Pulmonary artery endothelial cell (primary cell): ENCODE measurements at places on chromosomes 2 and 18. TPM values are rescaled to one million over a fixed set of nuclear protein-coding genes. Genes with fewer than 3 reads are reported as not detected.

The SPC25 gene
- 4.4 and 9.0 TPM in 2 replicates for total RNA-seq

The EVX2 gene
- total RNA-seq, result not detected in 2 replicates

The SDC1 gene
- 2.3 and 18.3 TPM in 2 replicates for total RNA-seq

The IL36G gene
- not detected in 2 replicates for total RNA-seq

The DSG1 gene
- total RNA-seq, result not detected in 2 replicates

The RAX gene
- total RNA-seq, result not detected in 2 replicates

The KLHL29 gene
- 4.2 and 5.6 TPM in 2 replicates for total RNA-seq

The KIF1A gene
- 0.07 TPM in 1 of 2 replicates, not detected in the other for total RNA-seq

The PLB1 gene
- total RNA-seq, result 0.46 and 0.81 TPM in 2 replicates

The TUBA4B gene
- not detected in 2 replicates for total RNA-seq

The DPYSL5 gene
- not detected in 2 replicates for total RNA-seq

The COLEC11 gene
- 0.13 and 0.35 TPM in 2 replicates for total RNA-seq

The FARP2 gene
- total RNA-seq, result 37.2 and 41.6 TPM in 2 replicates

The CRACDL gene
- total RNA-seq, result 9.7 and 9.9 TPM in 2 replicates

GRCh38 chr2:186308347-186308746, 177.7 kb upstream of the ZC3H15 start:
- no peak for DNase-seq

DNA sequence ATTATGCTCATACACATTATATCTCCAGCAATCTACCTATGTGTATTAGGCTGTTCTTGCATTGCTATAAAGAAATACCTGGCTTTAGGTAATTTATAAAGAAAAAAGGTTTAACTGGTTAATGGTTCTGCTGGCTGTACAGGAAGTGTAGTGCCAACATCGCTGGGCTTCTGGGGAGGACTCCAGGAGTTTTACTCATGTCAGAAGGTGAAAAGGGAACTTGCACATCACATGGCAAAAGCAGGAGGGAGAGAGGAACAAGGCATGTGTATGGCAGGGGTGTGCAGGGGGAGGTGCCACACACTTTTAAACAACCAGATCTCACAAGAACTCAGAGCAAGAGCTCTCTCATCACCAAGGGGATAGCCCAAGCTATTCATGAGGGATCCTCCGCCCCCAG, 715.4 kb upstream of the ZEB2 start:
- DNase-seq, result no peak

- DNase-seq, result peak; percentile 7
Observed at GRCh38 chr2:196963043-196963442, 36.5 kb upstream of the PGAP1 start.

- DNase-seq, result peak; percentile 2
Observed at GRCh38 chr2:224175538-224175937, 136.5 kb upstream of the SERPINE2 start.

- DNase-seq, result no peak
Observed at GRCh38 chr2:189628817-189629530, 32.3 kb upstream of the ASNSD1 start.

GRCh38 chr2:67043781-67044478, 353.2 kb upstream of the ETAA1 start:
- no peak for DNase-seq

DNA sequence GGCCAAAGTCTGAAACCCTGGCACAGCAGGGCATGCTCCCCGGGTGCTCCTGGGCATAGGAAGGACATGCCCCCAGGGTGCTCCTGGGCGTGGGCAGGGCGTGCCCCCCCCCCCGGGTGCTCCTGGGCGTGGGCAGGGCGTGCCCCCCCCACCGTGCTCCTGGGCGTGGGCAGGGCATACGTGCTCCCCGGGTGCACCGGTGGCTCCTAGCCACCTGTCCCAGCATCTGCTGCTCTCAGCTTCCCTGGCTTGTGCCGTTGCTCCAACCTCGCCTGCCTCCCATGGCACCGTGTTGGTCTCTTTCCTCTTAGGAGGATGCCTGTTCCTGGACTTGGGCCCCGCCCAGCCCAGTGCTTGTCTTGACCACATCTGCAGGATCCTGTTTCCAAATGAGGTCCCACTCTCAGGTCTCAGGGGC, 95.6 kb upstream of the CTDP1 start:
- DNase-seq, result no peak

DNA sequence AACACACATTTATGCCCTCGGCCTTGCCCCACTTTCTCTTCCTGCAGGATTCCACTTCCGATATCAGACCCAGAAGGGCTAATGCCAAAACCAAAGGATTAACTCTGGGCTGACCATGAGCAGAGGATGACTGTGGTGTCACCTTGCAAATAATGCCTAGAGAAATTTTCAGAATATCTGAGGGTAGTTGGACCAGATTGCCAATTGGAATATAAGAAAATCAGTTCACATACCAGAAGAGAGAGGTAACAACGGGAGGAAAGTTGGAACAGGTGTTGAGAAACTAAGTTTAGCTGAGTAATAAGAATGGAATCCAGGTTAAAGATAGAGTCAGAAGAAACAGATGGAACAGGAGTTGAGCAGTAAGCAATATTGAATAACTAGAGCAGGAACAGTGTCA, 232.7 kb upstream of the UBE2E3 start:
- DNase-seq, result no peak

GRCh38 chr2:145339646-145340045, 819.7 kb upstream of the ZEB2 start:
- DNase-seq, result no peak

GRCh38 chr18:58727776-58728500, 56.7 kb downstream of the MALT1 start:
- DNase-seq, result no peak

GRCh38 chr2:8142461-8142860, 539.4 kb upstream of the ID2 start:
- no peak for DNase-seq

- no peak for DNase-seq
Observed at GRCh38 chr2:155412598-155412997, 714.1 kb downstream of the KCNJ3 start.

DNA sequence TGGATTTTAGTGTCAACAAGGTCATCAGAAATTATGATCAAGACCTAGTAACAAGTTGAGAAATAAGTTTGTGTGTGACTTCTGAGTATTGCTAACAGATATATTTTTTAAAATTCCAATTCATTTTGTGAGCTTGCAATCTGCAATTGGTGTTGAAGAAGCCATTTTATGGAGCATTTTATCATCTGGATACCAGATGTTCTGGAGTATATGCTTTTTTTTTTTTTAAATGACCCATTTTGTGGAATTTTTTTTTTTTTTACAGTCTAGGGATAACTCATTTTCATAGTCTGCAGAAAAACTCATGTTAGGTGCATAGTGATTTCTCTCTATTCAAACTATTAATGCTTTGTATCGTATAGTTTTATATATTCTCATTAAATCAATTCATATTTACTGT, 12.6 kb downstream of the QPCT start:
- DNase-seq, result no peak

DNA sequence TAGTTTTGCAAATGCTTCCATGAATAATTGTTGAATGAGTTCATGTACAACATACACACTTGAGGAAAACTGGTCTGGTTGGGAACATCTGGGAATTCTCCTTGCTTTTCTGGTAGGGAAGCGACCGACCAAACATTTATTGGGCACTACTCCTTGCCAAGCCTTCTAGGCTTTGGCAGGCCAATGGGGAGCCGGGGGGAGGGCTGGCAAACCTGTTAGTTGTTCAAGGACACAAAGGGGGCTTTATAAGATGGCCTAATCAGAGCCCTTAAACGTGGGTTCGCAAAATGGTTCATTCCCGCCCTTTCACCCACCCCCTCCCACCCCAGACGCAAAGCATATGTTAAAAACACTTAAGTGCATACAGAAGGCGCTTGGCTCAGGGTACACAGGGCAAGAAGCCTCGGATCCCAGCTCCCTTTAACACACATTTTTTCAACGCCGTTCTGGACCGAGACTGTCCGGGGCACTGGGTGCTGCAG, 844 bp upstream of the VSNL1 start:
- DNase-seq, result no peak

DNA sequence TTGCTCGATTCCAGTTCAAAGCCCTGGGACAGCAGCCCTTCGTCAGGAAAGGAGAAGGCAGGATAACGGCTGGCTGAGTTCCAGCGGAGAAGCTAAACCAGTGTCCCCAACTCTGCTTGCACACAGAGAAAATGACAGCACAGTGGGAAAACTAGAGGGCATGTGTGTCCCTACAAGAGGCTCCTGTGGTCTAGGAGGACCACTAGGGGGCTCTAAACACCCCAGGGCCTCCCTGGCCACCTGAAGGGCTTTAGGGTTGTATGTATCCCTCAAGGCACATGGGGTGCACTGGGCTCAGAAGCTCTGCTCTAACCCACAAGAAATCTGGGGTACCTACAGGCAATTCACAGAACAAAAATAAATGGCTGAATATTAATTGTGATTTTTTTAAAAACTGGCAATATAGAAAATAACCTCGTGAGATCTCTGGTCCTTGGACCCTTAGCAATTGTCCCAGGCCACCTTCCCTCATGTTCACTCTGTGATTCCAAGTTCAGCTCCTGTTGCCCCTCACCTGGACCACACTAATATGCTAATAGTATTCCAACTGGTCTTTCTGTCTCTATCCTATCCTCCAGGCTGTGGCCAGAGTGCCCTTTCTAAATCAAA, 17.5 kb downstream of the STAT1 start:
- DNase-seq, result no peak

GRCh38 chr2:246489-247144, 17.2 kb downstream of the SH3YL1 start:
- DNase-seq, result peak; percentile 24

DNA sequence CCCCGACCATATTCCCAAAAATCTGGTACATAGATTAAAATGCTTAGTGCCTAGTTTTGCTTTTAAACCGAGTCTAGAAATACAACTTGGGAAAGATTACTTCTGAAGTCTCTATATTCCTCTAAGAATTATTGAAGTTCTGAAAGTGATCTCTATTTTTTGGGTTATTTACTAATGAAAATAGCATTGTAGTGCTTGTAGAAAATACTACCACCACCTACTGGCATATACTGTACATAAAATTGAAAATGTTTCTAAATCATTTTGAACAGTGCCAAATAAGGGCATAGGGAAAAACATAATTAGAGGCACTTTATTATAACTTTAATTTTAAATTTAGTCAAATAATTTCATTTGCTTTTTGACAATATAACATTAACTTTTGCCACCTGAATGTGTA, 1399.6 kb upstream of the ZEB2 start:
- no peak for DNase-seq

DNA sequence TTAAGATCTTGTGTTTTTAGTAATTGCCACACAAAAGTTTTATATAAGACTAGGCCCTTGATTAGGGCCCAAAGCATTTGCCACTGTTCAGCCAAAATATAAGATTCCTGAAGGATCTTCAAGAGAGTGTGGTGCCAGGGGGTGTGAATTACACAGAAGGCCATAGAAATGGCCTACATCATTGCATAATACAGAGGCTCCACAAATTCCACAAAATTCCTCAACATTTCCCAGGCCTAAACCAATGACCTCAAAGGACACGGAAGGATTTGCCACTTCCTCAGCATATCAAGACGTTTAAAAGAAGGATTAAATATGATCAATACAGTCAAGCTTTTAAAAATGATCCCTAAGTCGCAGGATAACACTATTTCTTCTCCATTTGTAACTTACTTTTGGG, 24.1 kb downstream of the COL6A3 start:
- no peak for DNase-seq

DNA sequence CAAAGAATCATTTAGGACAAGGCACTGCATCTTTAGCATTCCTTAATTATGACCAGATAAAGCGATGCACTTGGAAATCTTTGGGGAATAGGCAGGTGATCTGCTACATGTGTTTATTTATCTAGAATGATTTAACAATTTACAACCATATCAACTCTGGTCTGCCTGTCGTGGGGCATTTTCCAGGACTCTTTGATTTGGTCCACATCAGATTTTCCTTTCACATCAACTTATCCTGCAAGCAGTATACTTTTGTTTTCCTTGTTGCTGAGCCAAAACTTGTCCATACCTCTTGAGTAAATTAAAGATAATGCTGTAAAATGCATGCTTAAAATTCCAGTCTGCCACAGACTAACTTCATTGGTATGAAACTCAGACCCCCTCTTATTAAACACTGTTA, 312.4 kb upstream of the TCF4 start:
- no peak for DNase-seq

- no peak for DNase-seq
Observed at GRCh38 chr2:205245001-205245400, 437.3 kb upstream of the NRP2 start.

- DNase-seq, result no peak
Observed at GRCh38 chr2:165549619-165550018, 80.1 kb downstream of the CSRNP3 start.

GRCh38 chr2:165407466-165407865, 62.0 kb upstream of the CSRNP3 start:
- DNase-seq, result no peak

- DNase-seq, result no peak
Observed at GRCh38 chr2:198004173-198004572, 199.8 kb downstream of the PLCL1 start.

GRCh38 chr18:40987581-40987980, 967.5 kb upstream of the PIK3C3 start:
- DNase-seq, result no peak

- DNase-seq, result no peak
Observed at GRCh38 chr2:109212836-109213563, 84.0 kb downstream of the SH3RF3 start.

- DNase-seq, result no peak
Observed at GRCh38 chr2:120293096-120294007, 40.7 kb downstream of the RALB start.

DNA sequence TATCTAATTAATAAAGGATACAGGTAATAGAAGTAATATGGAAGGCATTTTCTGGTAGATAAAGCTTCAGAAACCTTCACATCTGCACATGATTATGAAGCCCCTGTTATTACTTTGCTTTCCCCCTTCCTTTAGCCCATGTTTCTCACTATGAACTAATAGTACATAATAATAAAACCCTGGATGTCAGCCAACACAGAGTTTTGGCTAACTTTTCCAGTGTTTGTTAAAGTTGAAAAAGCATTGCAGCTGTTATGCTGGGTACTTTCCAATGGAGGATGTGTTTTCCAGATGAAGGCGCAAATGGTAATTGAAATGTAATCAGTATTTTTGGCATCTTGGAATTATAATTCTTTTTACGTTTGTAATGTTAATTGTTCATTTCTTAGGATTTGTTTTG, 43.5 kb downstream of the SPTBN1 start:
- peak; percentile 20 for DNase-seq

DNA sequence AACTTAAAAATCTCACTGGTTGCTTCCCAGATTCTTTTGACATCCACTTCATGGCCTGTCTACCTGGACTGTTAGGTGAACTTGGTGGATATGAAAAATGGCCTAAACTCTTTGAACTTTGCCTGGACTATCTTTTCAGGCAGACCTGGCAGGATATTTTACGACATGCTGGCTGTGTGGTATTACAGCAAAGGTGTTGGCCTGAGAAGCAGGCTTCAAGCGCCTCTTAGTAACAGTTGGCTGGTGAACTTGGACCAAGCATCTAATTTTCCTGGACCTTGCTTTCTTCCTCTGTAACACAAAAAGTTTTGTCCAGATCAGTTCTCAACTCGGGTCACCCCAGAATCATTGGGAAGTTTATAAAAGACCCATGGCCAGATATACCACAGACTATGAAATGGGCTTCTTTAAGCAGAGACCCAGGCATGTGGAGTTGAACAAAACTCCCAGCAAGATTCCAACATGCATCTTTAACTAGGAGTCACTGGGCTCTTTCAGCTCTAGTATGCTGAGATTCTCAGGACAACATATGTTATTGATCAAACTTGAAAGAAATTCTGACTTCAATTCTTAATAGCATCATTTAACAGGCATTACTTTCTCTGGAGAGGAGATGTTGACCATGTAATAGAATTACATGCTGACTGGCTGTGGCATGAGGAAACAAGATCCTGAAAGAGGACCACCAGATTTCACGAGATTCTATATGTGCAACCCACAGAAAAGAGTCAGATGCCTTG, 4.4 kb downstream of the LYPD1 start:
- DNase-seq, result no peak
